ENCODE measurements at places on chromosomes 2 and 18.

DNA sequence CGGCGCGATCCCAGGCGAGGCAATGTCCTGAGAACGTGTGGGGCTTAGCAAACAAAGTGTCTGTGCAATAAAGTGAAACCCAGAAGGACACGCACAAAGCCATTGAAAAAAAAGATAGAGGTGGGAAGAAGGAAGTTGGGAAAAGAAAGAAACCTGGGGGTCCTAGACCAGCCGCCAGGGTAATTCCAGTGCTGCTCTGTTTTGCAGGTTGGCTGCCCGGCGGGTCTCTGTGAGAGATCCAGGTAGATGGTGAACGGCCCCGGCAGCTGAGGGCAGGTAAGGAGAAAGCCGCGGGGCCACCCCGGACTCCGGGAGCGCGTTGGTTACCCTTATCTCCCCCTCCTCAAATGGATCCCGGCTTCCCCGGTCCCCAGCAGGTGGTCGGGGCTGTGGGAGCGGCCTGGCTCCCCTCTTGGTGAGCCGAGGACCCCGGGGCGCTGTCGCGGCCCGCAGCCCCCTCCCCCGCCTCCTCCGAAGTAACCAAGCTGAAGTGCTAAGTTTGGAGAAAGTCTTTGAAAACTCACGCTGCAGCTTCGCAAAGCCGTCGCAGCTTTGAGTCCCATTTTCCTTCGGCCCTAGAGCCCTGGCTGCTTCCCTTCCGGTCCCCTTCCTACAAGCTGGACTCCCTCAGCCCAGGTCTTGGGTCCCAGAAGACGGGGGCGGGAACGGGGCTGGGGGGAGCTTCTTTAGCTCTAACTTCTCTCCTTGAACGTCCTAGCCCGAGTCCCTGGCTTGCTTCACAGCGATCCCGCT lies 588 bp downstream of the OTX1 start:
- DNase-seq, result no peak

GRCh38 chr2:160292225-160292624 lies 92.2 kb upstream of the ITGB6 start:
- DNase-seq, result no peak

GRCh38 chr2:108288534-108289106 lies at the start of gene SULT1C2:
Gene SULT1C2 (plus strand): TSS chr2:108288895. CDS start chr2:108293668, 4,773 bp downstream.
- no peak for DNase-seq

DNA sequence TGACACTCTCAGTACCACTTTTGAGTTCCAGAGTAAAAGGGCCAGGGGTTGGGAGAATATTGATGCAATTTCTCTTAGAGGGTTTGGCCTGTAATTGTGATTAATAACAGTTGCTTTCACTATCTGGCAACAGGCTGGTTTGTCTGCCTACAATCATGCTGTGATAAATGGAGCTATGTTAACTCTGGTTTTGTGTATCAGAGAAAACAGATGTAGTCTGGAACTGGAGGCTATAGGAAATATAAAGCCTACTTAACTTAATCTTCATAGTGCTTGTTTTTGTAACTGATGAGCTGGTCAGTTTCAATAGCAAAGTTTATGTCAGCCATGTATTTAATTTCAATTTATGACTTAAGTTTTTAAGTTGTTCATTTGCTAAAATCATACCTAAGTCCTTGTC lies 138.0 kb downstream of the AGPS start:
- no peak for DNase-seq

GRCh38 chr2:113200236-113200635 lies 26.5 kb downstream of the PSD4 start:
- DNase-seq, result no peak

- DNase-seq, result no peak
Observed at GRCh38 chr2:220064111-220065030, 436.9 kb downstream of the SLC4A3 start.

DNA sequence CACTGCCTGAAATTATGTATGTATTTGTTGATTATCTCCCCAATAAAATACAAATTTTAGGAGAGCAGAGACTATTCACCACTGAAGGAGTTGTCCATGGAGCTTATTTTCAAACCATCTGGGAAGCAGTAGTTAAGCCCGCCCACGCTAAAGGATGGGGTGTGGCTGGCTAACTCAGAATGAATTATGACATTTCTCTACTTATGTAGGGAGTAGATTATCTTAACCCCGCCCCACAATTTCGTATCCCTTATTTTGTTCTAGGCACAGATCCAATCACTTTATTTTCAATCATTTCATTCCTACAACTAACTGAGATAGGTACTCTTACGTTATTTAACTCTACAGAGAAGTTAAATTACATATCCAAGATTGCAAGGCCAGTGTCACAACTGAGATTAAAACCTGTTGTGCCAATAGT lies 1.4 kb upstream of the LAPTM4A start:
- DNase-seq, result no peak

DNA sequence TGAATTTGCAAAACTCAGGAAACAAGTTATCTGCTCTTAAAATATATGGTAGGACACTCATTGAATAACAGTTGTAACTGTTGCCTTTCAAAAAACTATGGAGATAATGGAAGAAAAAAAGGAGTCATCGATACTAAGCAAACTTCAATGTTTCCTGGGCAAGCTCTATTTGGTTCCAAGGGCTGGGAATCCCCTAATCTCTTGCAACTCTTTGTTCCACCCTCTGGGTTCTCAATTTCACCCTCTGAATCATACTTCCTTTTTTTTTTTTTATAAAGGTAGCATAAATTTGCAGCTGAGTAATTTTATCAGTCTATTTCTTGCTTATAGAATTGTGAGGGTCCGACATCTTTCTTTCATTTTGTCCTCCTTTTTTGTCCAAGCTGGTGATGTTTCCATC lies 36.7 kb downstream of the SLC9A4 start:
- DNase-seq, result no peak

GRCh38 chr2:120367649-120368048 lies 21.7 kb downstream of the INHBB start:
- no peak for DNase-seq

DNA sequence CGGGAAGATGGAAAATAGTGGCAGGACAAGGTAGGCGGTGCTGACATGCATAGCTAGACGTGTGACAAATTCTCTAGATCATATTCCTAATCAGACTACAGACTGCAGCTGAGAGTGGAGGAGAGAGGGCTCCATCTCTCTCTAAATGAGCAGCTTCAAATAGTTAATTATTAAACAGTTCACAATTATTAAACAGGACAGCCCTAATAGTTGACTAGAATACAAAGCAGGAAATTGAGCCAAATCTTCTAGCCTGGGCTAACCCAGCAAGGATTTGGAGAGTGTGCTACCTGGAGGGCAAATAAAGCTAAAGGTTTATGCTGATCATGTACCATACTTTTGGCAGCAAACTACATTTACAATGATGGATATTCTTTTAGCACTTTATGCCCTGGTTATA lies 54.4 kb upstream of the CWC22 start:
- DNase-seq, result no peak

DNA sequence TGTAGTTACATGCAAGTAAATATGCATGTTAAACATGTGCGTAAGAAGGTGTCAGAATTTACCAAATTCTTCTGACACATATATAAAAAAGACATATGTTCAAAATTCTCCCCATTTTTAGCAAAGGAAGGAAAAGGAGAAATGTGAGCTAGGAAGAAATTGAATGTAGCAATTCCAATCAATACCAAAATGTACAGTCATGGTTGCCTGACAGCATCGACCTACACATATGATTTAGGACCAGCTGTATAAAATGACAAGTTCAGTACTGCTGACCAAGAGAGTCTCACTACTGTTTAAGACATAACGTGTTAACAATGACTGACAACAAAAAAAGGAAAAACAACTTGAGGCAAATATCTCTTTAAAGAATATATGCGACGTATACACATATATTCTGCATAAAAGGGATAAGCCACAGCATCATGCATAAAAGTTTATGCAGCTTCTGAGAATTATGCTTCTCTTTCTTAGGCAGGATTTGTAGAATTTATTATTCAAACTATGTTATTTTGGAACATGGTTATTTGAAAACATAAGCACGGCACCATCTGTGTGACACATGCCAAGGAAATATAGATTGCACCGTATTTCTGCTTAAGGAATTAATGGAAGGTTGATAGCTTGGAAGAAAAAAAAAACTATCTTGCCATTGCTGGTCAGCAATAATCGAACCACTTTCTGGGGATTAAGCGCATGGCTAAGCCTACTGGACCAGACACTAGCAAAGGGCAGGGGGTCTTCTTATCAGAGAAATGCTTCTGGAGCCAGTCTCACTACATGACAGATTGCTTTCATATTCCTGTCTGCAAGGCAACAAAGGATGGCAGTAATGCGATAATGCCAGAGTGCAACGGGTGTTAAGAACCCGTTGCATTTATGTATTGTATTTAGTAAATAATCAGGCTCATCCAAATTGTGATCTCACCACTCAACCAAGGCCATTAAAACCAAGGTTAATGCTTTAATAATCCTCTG lies 154.0 kb downstream of the WDPCP start:
- no peak for DNase-seq

DNA sequence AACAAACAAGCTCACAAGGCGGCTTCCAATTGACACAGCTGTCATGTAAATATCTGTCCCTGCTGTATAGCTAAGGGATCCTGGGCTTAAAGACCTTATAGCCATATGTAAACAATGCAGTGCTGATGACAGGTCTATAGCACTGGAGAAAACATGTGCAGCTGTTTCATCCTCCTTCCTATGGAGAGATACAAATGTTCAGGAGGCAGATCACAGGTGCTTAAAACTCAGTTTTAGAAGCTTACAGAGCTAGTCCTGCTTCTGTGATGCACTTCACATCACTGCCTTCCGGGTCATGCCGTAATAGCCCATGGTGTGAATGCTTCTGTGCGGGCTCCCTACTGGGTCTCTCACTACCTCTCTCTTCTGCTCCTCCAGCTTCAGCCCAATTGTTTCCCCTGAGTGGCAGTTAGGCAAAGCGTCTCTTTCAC lies 262.4 kb upstream of the CHST9 start:
- DNase-seq, result no peak

DNA sequence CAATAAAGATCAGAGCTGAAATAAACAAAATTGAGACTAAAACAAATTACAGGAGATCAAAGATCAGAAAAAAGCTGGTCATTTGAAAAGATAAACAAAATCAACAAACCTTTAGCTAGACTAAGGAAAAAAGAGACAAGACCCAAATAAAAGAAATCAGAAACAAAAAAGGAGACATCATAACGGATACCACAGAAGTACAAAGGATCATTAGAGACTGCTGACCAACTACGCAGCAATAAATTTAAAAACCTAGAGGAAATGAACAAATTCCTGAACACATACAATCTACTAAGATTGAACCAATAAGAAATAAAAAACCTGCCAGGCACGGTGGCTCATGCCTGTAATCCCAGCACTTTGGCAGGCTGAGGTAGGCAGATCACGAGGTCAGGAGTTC lies 33.7 kb downstream of the USP34 start:
- no peak for DNase-seq

DNA sequence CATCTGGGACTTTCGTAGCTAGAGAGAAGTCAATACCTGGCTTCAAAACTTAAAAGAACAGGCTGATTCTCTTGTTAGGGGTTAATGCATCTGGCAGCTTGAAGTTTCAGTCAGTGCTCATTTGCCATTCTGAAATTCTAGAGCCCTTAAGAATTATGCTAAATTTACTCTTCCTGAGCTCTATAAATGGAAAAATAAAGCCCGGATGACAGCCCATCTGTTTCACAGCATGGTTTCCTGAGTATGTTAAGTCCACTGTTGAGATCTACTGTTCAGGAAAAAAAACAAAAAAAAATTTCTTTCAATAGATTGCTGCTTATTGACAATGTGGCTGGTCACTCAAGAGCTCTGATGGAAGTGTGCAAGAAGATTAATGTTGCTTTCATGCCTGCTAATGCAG lies 101.3 kb upstream of the RPE start:
- no peak for DNase-seq

GRCh38 chr18:38494065-38494464 lies 928.5 kb upstream of the CELF4 start:
- no peak for DNase-seq

DNA sequence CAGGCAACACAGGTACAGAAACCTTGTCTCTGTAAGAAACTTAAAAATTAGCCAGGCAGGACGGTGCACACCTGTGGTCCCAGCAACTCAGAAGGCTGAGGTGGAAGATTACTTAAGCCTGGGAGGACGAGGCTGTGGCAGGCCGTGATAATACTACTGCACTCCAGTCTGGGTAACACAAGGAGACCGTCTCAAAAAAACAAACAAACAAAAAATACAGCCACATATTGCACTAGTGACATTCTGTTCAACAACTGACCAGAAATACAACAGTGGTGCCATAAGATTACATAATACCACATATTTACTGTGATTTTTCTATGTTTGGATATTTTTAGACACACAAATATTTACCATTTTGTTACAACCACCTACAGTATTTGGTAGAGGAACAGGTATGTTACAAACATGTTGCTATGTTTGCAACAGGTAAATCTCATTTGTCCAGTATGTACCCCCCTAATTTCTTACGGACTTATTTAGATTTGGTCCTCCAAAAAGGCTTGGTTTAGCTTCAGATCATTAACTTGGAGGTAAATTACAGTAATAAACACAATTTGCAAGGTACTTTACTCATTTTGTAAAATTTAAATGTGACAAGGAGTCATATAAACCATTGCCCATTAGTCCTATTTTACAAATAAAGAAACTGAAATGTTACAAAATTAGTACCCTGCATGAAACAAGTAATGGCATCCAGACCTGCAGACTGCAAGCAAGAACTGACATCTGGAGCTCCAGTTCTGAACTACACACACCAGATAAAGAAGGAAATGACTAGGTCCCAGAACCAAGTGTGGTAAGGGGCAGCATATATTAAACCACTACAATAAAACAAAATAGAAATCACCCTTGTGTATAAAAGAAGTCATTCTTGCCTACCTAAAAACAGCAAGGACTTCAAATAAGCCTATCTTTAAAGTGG lies 36.8 kb downstream of the TRIP12 start:
- no peak for DNase-seq

All from stimulated activated CD8-positive, alpha-beta memory T cell treated with anti-CD3 and anti-CD28 coated beads, Interleukin-4, amount 100 ng/mL, for 4 hours (primary cell).